ENCODE measurements at places on chromosomes 4 and X. TPM values are rescaled to one million over a fixed set of nuclear protein-coding genes. Genes with fewer than 3 reads are reported as not detected.

GRCh38 chr4:40225497-40225896 lies 28.7 kb downstream of the RHOH start:
- no peak for ATAC-seq

- ATAC-seq, result no peak
Measured at GRCh38 chr4:61359301-61359700, 159.2 kb downstream of the ADGRL3 start.

DNA sequence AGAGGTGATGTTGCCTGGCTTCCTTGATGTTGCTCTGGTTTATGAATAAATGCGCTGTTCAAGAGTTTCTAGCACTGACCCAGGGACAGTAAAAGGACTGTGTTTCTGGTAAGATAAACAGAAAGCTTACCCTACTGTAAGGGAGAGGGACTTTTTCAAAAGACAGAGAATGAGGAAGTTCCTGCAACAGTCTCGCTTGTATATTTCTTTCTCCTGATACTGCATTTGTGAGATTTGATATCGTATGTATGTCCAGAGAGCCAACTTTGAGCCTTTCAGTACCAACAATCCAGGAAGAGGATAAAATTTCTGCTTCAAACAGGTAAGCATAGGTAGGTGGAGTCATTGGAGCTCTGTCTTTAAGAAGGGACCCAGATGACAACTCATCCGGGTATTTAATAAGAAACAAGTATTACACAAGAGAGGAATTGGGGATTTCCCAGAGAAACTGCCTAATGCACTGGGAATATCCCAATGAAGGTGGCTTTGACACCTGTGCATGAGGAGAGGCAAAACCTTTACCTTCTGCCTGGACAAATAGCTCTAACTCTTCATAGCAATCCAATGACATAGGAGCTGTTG lies 773 bp downstream of the DAPP1 start:
- no peak for ATAC-seq

GRCh38 chr4:111806331-111806730 lies 338.9 kb upstream of the FAM241A start:
- ATAC-seq, result no peak

GRCh38 chr4:88742561-88742960 lies 44.9 kb upstream of the NAP1L5 start:
- no peak for ATAC-seq

- peak; percentile 60 for ATAC-seq
Measured at GRCh38 chr4:121272526-121272925, 108.3 kb downstream of the QRFPR start.

GRCh38 chr4:74159143-74159709 lies 1.3 kb downstream of the MTHFD2L start:
- no peak for ATAC-seq

GRCh38 chr4:100651499-100652175 lies 133.8 kb upstream of the EMCN start:
- no peak for ATAC-seq

DNA sequence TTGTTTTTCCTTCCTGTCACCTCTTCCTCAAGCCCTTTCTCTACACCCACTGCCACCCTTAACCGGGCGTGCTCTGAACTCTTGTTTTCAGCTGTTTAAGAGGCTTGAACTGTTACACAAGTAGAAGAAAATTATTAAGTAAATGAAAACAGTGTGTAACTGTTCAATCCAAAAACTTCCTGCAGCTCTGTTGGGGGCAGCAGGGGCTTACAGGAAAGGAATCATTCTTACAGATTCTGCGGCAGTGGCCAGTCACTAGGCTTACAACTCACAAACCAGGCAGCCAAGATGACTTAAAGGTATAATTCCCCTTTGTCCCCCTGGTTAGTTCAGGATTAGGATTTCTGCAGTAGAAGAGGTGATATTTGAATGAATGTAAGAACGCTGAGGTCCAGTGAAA lies 70.2 kb upstream of the ETNPPL start:
- ATAC-seq, result no peak

GRCh38 chrX:132918523-132918922 lies 39.9 kb downstream of the HS6ST2 start:
- no peak for ATAC-seq

- ATAC-seq, result peak; percentile 21
Measured at GRCh38 chrX:16239211-16239610, 71.9 kb downstream of the MAGEB17 start.

DNA sequence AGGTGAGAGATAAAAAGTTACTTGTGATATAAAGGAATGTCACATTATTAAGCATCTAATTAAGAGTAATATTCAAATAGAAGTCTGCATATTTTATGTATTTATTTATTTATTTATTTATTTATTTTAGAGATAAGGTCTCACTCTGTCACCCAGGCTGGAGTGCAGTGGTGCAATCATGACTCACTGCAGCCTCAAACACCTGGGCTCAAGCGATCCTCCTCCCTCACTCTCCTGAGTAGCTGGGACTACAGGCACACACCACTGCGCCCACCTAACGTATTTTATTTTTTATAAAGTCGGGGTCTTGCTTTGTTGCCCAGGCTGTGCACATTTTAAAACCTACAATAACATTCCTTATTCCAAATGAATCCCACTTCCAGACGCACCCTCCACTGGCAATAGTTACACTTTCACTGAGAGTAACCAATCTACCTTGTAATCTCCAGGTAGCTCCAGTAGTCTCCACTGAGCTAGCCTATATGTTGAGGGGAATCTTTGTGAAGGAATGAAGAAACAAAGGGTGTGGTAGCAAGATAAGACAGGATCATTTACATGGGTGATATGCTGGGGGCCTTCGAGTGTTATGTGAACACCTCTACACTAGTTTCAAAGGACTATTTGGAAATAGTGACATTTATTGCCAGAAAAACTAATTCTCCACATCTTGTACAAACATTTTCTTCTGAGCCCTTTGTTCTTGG lies 11.9 kb downstream of the SH3D19 start:
- ATAC-seq, result no peak

DNA sequence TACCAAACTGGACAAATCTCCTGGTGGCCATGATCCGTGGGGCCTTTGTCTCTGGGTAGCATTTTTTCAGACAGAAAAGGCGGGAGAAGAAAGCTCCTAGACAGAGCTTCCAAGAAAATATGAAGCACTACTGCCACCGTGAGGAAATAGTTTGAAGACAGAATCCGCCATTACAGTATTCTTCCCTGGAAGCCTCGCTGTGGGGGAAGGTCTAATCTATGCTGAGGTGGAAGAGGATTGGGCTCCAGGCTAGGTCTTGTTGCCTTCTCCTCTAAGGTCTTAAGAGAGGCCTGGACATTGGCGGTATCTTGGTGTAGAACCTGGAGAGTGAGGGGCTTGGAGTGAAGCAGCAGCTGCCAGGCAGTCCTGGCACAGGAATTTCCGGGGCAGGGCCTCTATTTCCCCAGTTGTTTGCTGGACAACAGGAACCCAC lies 218.9 kb downstream of the OR13H1 start:
- ATAC-seq, result no peak

- ATAC-seq, result peak; percentile 45
Measured at GRCh38 chr4:156294577-156294976, 340.9 kb upstream of the CTSO start.

GRCh38 chr4:23392860-23393458 lies 496.9 kb downstream of the PPARGC1A start:
- ATAC-seq, result no peak

- ATAC-seq, result no peak
Measured at GRCh38 chr4:2082118-2082517, 23.0 kb downstream of the NAT8L start.

GRCh38 chrX:109939498-109939897 lies 63.4 kb upstream of the TMEM164 start:
- ATAC-seq, result no peak

- no peak for ATAC-seq
Measured at GRCh38 chr4:185309770-185310169, 86.0 kb downstream of the LRP2BP start.

DNA sequence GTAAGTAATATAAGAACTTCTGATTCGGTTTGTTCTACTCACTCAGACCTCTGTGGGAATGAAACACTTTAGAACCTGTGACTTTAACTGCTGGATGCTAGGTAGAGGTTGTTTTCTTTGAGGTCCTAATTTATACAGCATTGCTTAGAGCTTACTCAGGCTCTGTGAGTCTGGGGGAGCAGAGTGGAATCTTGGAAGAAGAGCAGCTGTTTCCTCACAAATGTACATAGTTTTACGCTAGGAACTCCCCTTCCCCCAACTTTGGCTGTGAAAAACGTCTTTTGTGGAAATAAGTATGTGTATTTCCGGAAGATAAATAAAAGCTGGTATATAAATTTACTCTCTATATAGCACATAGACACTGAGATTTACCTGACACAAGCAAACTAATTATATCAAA lies 141.4 kb downstream of the NAA11 start:
- no peak for ATAC-seq

- no peak for ATAC-seq
Measured at GRCh38 chr4:81611221-81611620, 139.5 kb upstream of the RASGEF1B start.

- ATAC-seq, result no peak
Measured at GRCh38 chr4:138828926-138829325, 186.7 kb upstream of the NOCT start.

- ATAC-seq, result no peak
Measured at GRCh38 chr4:171007618-171008390, 805.4 kb upstream of the GALNTL6 start.

DNA sequence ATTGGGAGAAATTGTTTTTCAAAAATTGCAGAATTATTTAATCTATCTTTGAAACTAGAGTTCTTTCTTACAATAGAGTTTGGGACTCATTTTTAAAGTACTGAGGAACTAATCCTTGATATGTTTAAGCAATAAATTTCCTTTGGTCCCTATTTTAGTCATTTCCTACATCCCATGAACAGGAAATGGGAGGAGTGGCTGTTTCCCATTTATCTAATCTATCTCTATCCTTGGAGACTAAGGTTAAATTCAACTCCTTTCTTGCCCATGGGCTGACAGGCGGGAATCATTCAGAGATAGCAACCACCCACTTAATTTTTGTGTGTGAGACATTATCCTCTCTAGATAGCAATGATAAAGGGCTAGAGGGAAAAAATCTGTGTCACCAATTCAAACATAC lies 131.6 kb upstream of the EMCN start:
- no peak for ATAC-seq

- no peak for ATAC-seq
Measured at GRCh38 chr4:92381616-92382015, 77.8 kb downstream of the GRID2 start.

- no peak for ATAC-seq
Measured at GRCh38 chr4:94141001-94141400, 66.7 kb upstream of the SMARCAD1 start.

DNA sequence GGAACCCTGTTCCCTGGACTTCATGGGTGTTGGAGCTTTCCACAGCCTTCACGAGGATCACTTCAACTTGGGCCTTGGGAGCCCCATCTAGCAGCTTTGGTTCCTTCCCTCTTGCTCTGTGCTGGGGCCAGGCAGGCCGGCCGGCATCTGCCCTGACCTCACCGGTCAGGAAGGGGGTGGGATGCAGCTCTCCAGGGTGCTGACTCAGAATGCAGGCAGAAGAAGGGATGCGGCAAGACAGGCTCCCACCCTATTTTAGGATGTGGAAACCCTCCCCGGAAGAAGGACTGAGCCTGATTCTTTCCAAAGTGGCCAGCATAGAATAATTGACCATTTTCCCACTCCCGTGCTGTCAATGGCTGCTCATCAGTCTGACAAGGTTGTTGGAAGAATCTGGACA lies 47.1 kb downstream of the FHDC1 start:
- ATAC-seq, result peak; percentile 41

DNA sequence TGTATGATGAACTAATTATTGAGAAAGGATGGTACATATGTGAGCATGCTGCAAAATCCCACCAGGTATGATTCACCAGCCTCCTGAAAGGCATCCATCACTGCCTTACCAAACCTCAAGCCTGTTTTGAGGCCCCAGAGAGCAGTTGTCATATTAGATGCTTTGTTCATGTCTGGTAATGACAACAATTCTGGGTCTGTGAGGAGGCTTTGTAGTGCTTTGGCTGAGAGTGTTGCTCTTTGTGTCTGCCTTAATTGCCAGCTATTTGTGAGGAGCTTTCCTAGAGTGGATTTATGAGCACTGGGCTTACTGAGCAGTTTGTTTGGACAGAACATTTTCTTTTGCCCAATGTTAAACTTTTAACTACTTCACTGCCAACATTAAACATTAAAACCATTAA lies 69.2 kb downstream of the HEPH start:
- ATAC-seq, result no peak

GRCh38 chrX:68822641-68823410 lies 6.0 kb upstream of the EFNB1 start:
- peak; percentile 89 for ATAC-seq

DNA sequence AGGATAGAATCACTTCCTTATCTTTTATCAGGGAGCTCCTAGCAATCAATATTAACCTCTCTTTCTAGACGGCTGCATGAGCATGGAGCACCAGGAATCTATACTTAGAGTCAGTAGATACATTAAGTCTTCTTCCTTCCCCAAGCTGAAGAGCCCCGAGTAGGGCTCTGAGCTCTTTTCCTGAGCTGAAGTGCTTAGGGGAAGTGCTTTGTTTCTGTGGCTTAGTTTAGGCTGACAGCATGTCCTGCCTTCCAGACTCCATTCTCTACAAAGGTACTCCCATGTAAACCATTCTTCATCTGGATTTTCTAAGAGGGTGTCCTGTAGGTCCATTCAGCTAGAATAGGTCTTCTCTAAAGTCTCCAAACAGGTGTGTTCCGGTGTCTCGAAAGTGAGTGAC lies 127.5 kb upstream of the AFF2 start:
- no peak for ATAC-seq

- ATAC-seq, result no peak
Measured at GRCh38 chr4:15638418-15638817, 16.7 kb downstream of the FBXL5 start.

DNA sequence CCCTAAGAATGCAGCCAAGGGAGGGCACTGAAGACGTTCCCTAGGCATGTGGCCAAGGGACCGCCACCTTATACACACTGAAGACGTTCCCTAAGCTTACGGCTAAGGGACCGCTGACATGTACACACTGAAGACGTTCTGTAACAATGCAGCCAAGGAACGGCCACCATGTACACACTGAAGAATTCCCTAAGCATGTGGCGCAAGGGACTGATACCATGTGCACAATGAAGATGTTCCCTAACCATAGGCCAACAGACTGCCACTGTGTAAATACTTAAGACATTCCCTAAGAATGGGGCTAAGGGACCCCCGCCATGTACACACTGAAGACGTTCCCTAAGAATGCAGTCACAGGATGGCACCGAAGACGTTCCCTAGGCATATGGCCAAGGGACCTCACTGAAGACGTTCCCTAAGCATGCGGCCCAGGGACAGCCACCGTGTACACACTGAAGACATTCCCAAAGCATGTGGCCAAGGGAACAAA lies 36.1 kb downstream of the DHRSX start:
- ATAC-seq, result peak; percentile 72

ZDHHC15 gene
- total RNA-seq, result 0.54 TPM

XG gene
- total RNA-seq, result 0.43 TPM

CYLC1 gene
- 0.43 TPM for total RNA-seq

OFD1 gene
- total RNA-seq, result 33.3 TPM

NPY2R gene
- not detected for total RNA-seq

ANOS1 gene
- total RNA-seq, result 3.1 TPM

HTR2C gene
- not detected for total RNA-seq

SLC2A9 gene
- 0.75 TPM for total RNA-seq

F8 gene
- 4.7 TPM for total RNA-seq
